ENCODE measurements at places on chromosomes 1 and 21. TPM values are rescaled to one million over a fixed set of nuclear protein-coding genes. Genes with fewer than 3 reads are reported as not detected.
A peak's percentile ranks its signal among the peaks of the same experiment; 100 is the strongest.

The EFHD2 gene
- total RNA-seq: 30.3 TPM

DNA sequence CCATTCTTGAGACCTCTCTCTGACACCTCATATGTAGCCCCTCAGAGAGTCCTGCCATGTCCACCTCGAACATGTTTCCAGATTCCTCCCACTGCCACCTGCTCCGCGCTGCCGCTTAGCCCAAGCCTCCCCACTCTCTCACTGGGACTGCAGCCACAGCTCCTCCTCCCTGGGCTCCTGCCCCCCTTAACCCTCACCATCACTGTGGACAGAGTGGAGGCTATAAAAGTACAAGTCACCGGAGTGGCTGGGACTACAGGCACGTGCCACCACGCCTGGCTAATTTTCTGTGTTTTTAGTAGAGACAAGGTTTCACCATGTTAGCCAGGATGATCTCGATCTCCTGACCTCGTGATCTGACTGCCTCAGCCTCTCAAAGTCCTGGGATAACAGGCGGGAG, 77.0 kb downstream of the VWA5B1 start:
- no peaks in the 10 kb centered on the region for H3K4me1 ChIP-seq
- DNase-seq: no peak
- no peak overlapping the region for H3K4me3 ChIP-seq
- H3K27ac ChIP-seq: no peak overlapping the region
- no peaks in the 10 kb centered on the region for H3K27me3 ChIP-seq
- no peaks in the 10 kb centered on the region for H3K36me3 ChIP-seq

DNA sequence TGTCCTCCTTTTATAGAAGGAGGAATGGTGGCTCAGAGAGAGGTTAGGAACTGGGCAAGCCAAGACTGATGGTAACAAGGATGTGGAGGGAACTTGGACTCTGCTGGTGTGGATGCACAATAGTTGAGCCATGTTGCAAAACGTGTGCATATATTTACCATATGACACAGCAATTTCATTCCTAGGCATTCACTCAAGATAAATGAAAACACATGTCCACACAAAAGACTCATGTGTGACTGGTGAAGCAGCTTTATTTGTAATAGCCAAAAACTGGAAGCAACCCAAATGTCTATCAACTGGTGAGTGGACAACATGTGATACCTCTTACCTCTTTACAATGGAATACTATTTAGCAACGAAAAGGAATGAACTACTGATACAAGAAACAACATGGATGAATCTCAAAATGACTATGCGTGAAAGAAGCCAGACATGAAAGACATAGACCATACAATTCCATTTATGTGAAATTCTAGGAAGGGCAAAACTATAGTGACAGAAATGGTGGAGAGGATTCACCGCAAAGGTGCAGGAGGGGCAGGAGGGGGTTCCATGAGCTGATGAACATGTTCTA, 36.2 kb downstream of the CAMK2N1 start:
- no peak overlapping the region for H3K4me3 ChIP-seq
- no peaks in the 10 kb centered on the region for H3K4me1 ChIP-seq
- no peaks in the 10 kb centered on the region for H3K27me3 ChIP-seq
- DNase-seq: no peak
- H3K27ac ChIP-seq: no peak overlapping the region

DNA sequence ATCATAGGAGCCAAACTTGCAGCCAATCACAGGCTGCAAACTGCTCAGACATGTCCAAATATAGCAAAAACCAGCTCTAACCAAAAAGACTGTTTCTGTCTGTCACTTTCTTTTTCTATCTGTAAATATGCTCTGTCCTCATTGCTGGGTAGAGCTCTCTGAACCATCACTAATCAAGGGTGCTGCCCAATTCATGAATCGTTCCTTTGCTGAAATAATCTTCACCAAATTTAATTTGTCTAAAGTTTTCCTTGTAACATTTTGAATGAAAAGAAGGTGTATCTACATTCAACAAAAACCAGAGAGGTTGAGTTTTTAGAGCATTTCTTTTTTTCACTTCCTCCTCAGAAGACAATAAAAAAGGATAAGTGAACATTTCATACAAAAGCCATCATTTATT, 1221.7 kb upstream of the ADGRL2 start:
- H3K4me1 ChIP-seq: no peaks in the 10 kb centered on the region
- H3K4me3 ChIP-seq: no peak overlapping the region
- H3K27ac ChIP-seq: no peak overlapping the region

GRCh38 chr1:109725510-109725909, 13.5 kb downstream of the GSTM5 start:
- peak; percentile 64 for DNase-seq
- no peaks in the 10 kb centered on the region for H3K36me3 ChIP-seq
- H3K4me1 ChIP-seq: peaks cover 14% of the 10 kb centered on the region

GRCh38 chr1:200938955-200939354, 44.3 kb downstream of the INAVA start:
- H3K4me3 ChIP-seq: no peak overlapping the region
- H3K27me3 ChIP-seq: no peaks in the 10 kb centered on the region
- no peaks in the 10 kb centered on the region for H3K4me1 ChIP-seq
- H3K27ac ChIP-seq: no peak overlapping the region
- DNase-seq: no peak
- no peaks in the 10 kb centered on the region for H3K36me3 ChIP-seq
